SK-N-DZ (cell line): ENCODE measurements at places on chromosomes 11 and 22.

GRCh38 chr11:32311346-32312065 lies 123.8 kb downstream of the WT1 start:
- no peak for DNase-seq

- no peak for DNase-seq
These were observed 12.0 kb downstream of the STX3 start for GRCh38 chr11:59767225-59767611.

DNA sequence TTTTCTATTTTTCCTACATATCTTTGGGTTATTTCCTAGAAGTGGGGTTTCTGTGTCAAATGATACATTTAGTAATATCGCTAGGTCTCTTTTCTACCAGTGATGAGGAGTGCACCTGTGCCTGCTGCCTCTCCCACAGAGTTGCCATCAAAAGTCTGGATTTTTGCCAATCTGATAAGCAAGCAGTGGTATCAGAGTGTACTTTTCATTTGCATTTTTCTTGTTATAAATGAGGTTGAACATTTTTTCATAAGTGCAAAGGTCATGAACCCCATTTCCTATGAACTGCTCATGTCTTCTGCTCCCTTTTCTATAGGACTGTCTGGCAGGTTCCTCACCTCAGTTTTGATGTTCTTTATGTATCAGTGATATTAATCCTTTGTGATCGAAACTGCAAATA lies 1.7 kb downstream of the TRPM5 start:
- no peak for DNase-seq

DNA sequence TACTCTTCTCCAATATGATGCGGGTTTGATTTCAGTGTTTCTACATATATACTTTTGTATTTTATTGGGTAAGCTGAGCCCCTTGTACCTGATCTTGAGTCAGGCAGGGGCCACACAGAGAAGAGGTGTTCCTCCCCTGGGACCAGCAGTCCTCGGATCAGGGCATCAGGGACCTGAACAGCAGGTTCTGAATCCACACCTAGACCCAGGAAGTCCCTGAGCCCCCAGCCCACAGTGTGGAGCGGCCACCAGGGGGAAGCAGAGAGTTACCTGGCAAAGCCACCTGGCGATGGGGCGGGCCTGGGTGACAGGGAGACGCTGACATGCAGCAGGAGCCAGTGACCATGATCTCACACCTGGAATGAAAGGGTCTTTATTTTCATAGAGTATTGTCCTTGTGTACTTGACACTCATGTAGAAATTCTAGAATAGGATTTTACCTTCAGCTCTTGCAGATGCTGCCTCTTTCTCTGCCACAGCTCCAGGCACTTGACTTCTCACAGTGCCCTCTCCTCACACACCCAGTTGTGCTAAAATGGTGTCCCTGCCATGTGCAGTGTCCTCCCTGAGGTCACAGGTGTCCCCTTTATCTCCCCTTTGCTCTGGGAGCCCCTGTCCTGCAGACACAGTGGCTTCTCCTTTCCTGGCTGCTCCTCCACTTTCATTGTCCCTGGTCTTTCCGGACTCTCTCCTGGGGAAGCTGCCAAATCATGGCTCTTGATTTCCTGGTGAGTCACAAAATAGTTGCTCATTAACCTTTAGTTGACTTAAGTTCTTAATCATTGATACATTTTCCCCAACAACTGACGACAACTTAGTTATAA lies 48.5 kb downstream of the GGTLC2 start:
- DNase-seq: peak; percentile 26

DNA sequence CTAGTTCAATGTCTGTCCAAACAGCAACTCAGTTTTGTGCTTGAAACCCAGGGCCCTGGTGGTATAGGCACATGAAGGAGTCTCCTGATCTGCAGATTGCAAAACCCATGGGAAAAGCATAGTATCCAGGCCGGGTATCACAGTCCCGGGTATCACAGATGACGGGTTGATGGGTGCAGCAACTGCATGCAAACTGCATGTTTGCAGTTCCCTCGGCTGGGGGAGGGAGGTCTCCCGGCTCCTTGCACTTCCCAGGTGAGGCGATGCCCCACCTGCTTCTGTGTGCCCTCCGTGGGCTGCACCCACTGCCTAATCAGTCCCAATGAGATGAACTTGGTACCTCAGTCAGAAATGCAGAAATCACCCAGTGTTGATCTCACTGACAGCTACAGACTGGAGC lies 53.9 kb downstream of the KCNQ1 start:
- no peak for DNase-seq
